ENCODE measurements at places on chromosomes 5 and 9. TPM values are rescaled to one million over a fixed set of nuclear protein-coding genes. Genes with fewer than 3 reads are reported as not detected.

Gene ASTN2
- total RNA-seq = 10.6 TPM

Gene FAM81B
- not detected for total RNA-seq

Gene LCN15
- not detected for total RNA-seq

Gene CENPP
- total RNA-seq = 4.7 TPM

Gene SH3RF2
- total RNA-seq = 7.7 TPM

Gene KIF4B
- 0.09 TPM for total RNA-seq

Gene HEMGN
- total RNA-seq = not detected

Gene ABCA2
- 46.0 TPM for total RNA-seq

Gene HTR1A
- total RNA-seq = not detected

Gene SVEP1
- 9.2 TPM for total RNA-seq

Gene PDCD1LG2
- total RNA-seq = 8.3 TPM

Gene CAPSL
- total RNA-seq = not detected

Gene VDAC1
- 407 TPM for total RNA-seq

Gene SPINK6
- total RNA-seq = not detected

Gene NTNG2
- 4.2 TPM for total RNA-seq

Gene SV2C
- not detected for total RNA-seq

Gene BRIX1
- total RNA-seq = 44.8 TPM

Gene AQP7
- total RNA-seq = not detected

Gene SHOC1
- total RNA-seq = 0.09 TPM

Gene SURF2
- 11.0 TPM for total RNA-seq

Gene PCDHA10
- 0.23 TPM for total RNA-seq

Gene CDH10
- total RNA-seq = 2.4 TPM

Gene MYOT
- not detected for total RNA-seq

Gene SIT1
- not detected for total RNA-seq

Gene PCDHAC1
- total RNA-seq = 0.09 TPM

Gene OBP2B
- not detected for total RNA-seq

Gene TRIM52
- 7.4 TPM for total RNA-seq

Gene GLDC
- under 0.01 TPM for total RNA-seq

Gene RNF183
- total RNA-seq = not detected

Gene CDC26
- 40.7 TPM for total RNA-seq

Gene DBN1
- 180 TPM for total RNA-seq

Gene SLIT3
- total RNA-seq = 29.4 TPM

Gene GHR
- total RNA-seq = 3.2 TPM

Gene SEC61B
- 92.4 TPM for total RNA-seq

Gene TRIM36
- 1.4 TPM for total RNA-seq

Gene ABLIM3
- 4.2 TPM for total RNA-seq

Gene FBXO10
- 22.9 TPM for total RNA-seq

Gene PPP1R26
- total RNA-seq = 10.4 TPM

Gene SKIC3
- 198 TPM for total RNA-seq

Gene TMEM161B
- 17.1 TPM for total RNA-seq

Gene IL5
- not detected for total RNA-seq

Gene FCN1
- total RNA-seq = not detected

Gene LCN2
- total RNA-seq = not detected

Gene SPAAR
- total RNA-seq = not detected

Gene IRGM
- not detected for total RNA-seq

Gene EIF4E1B
- not detected for total RNA-seq

Gene TAF11L5
- not detected for total RNA-seq

Gene IQGAP2
- 51.4 TPM for total RNA-seq

Gene ANKRD18A
- total RNA-seq = not detected

Gene UBAC1
- total RNA-seq = 29.4 TPM

Gene ZNF454
- 3.6 TPM for total RNA-seq

Gene SLC25A2
- total RNA-seq = 0.30 TPM

Gene GABRA6
- not detected for total RNA-seq

Gene PCDHB6
- total RNA-seq = 0.30 TPM

Measured in smooth muscle cell of the umbilical artery (primary cell).